ENCODE measurements at places on chromosomes 16 and 17.
A peak's percentile ranks its signal among the peaks of the same experiment; 100 is the strongest.

- no peak for DNase-seq
These were observed 83.9 kb upstream of the IRX5 start for GRCh38 chr16:54846766-54847165.

GRCh38 chr17:610276-610675 is 104.4 kb downstream of the VPS53 start:
- DNase-seq, result no peak

DNA sequence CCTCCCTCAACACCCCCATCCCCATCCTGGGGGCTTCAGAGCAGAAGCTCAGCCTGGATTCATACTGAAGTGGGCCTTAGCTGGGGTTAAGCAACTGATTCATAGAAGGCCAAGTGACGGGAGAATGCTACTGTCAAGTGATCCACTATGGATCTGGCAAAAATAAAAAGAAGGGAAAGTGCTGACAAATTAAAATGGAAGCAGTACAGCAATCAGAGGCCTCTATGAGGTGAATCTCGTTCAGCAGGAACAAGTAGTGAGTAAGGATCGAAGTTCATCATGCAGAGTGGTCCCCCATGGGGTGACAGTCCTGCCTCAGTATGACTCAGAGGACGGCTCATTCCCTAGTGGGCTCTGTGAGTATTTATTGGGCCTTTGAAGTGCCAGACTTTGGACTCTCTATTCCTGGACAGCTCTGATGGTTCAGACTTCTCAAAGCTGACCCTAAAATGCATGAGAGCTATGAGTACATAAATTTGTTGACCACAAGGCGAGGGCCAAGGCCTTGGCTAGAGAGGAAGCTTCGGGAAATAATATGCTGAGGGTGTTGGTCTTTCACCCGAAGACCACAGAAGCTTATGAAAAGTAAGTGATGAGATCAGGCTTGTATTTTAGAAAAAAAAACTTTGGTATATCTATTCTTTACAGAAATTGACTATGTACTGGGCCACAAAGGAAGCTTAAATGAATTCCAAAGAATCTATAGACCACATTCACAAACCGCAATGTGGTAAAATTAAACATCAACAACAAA is 5.3 kb upstream of the NSMCE1 start:
- no peak for DNase-seq

GRCh38 chr17:68011199-68011665 is 15.0 kb upstream of the C17orf58 start:
- peak; percentile 17 for DNase-seq

- DNase-seq, result no peak
These were observed 207.7 kb downstream of the LAT start for GRCh38 chr16:29192329-29193247.

DNA sequence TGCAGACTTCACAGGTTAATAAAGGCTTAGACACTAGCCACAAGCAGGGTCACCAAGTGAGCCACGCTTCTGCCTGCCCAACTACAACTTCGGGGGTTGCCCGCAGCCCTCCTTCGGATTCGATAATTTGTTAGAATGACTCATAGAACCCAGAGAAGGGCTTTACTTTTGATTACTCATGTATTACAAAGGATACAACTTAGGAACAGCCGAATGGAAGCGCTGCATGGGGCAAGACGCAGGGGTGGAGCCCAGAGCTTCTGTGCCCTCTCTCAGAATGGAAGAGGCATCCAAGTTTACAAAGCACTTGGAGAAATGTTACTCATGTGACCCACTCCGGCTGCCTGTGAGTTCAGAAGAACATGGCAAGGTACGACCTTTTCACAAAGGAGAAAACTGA is 7.5 kb upstream of the CDH5 start:
- DNase-seq, result no peak

GRCh38 chr17:1438593-1439083 is 17.4 kb downstream of the CRK start:
- DNase-seq, result no peak

DNA sequence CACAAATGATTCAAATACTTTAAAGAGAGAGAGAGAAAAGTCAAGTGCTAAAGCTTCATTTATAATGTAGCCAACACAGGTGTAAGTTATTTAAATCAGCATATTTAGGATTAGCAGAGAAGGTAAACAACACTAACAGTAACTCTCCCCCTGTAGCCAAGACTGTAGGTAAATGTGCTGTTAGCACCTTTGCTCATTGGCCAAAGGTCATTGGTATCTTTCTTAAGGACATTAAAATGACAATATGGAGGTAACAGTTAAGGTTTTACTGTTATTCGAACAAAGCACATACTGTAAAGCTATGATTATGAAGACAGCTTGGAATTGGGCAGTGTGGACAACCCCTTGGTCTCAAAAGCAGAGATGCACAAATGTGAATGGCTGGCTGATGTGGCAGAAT is 28.7 kb downstream of the LITAFD start:
- no peak for DNase-seq

DNA sequence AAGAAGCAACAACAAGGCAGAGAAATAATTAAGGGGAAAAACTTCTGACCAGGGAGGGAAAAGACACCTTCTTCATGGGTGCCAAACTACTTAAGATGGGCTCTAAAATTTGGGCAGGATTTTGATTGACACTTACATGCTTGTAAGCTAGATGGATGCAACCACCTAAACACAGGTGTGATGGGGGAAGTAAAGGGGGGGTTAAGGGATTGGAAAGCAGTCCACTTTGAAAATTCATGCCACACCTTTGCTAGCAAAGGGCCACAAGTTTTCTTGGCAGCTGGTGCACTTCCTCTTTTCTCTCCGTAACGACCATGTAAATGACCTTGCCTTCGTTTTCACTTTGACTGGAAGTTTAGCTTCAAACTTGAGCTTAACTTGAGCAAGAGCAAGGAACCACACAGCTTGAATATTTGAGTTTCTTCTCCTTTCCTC is 14.3 kb upstream of the PRKAR1A start:
- no peak for DNase-seq

GRCh38 chr17:74274709-74275340 is 791 bp downstream of the DNAI2 start:
- no peak for DNase-seq

- DNase-seq, result no peak
These were observed 40.0 kb downstream of the CMTM4 start for GRCh38 chr16:66656547-66656946.

GRCh38 chr17:1251866-1252608 is 18.2 kb upstream of the BHLHA9 start:
- DNase-seq, result no peak

DNA sequence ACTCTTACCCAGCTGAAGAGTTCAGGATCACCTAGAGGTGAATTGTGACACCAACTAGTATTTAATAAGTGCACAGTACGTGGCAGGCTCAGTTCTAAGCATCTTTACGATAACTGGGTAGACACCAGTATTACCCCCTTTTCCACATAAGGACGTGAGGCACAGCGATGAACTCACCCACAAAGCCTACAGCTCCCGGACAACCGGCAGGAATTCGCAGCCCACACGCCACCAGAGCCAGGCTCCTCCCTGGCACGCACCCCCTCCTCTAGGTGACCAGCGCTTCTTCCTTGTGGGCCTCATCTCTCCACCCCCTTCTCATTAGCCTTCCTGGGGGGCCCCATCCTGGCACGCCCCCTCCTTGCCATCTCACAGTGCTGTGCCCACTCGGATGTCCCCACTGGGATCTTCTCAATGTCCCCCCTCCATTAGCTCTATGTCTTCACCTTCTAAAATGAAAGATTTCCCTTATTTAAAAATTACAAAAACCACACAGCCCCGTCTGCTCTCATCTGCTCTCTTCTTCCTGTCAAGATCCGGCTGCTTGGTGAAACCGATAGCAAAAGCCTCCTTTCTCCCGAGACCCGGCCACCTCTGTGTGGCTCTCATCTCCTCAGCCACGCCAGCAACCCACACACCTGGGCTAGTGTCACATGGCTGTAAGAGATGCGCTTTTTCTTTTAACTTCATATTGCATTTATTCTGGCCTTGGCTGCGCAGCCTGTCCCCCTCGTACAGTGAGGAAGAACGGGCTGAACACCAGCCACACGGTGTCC is 20.8 kb downstream of the IFT140 start:
- DNase-seq, result no peak

DNA sequence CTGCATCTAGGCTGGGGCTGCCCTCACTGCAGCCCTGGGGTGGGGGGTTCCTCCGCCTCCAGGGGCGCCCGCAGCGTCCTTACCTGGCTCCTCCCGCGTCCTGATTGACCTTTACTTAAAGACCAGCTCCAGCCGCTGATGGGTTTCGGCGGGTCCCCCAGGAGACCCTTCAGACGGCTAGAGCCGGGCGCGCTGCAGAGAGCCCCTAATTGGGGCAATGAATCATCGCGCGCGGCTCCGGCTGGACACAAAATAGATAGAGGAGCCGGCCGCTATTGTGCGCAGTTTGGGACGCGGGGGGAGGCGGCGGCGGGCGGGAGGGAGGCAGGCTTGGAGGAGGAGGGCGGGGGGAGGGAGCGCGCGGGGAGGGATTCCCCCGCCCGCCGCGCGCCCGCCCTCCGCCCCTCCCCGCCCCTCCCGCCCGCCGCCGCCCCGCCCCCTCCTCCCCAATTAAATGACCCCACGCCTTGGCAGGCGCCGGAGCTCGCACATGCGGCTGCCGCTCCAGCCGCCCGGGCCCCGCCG is 56.5 kb upstream of the CIBAR2 start:
- no peak for DNase-seq

DNA sequence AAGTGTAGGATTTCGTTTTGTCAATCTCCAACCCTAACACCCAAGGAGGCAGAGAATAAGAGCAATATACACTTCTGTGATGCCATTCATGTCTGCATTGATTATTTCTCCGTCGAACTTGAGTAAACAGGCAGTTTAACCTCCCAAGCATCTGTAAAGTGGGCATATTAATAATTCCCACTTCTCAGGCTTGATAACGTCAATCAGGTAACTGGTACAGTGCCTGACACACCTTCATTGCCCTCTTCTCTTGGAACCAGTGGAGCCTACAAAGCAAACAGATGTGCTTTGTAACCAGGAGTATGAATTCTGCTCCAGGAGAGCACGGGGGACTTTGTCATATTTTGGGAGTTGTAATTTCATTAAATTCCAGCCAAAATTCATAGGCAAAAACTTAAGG is 32.5 kb upstream of the PLCG2 start:
- no peak for DNase-seq

- DNase-seq, result no peak
These were observed 12.3 kb downstream of the CPNE2 start for GRCh38 chr16:57104706-57105105.

DNA sequence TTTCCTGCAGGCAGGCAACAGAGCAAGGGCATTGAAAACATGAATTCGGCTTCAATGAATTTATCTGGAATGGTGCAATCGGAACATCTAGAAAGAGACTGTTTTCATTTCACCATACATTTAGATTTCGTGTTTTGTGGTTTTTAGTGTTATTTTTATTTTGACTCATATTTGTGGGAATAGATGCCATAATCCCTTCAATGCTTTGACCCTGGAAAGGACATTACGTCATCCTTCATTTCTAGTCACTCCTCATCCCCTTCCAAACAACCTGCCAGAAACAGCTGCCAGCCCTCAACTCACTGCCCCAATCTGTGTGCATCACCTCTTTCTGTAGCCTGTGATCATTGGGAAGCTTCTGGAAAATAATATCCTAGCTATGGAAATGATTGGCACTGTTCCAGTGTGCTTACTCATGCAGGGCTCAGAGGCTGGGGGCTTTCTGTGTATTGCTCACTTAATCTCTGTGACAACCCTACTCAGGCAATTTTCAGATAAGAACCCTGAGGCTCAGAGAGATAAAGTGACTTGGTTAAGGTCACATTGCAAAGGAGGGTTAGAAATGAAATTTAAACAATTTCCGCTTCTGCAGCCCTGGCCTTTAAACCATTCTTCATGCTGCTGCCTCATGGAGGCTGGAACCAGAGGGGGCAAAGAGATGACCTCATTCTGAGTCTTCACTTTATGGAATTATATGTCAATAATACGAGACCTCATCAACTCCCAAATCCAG is 9.5 kb upstream of the KSR1 start:
- no peak for DNase-seq

GRCh38 chr16:67652578-67653127 is 7.4 kb downstream of the ACD start:
- DNase-seq, result no peak

- no peak for DNase-seq
These were observed 408.6 kb downstream of the HAPSTR1 start for GRCh38 chr16:9499941-9500593.

DNA sequence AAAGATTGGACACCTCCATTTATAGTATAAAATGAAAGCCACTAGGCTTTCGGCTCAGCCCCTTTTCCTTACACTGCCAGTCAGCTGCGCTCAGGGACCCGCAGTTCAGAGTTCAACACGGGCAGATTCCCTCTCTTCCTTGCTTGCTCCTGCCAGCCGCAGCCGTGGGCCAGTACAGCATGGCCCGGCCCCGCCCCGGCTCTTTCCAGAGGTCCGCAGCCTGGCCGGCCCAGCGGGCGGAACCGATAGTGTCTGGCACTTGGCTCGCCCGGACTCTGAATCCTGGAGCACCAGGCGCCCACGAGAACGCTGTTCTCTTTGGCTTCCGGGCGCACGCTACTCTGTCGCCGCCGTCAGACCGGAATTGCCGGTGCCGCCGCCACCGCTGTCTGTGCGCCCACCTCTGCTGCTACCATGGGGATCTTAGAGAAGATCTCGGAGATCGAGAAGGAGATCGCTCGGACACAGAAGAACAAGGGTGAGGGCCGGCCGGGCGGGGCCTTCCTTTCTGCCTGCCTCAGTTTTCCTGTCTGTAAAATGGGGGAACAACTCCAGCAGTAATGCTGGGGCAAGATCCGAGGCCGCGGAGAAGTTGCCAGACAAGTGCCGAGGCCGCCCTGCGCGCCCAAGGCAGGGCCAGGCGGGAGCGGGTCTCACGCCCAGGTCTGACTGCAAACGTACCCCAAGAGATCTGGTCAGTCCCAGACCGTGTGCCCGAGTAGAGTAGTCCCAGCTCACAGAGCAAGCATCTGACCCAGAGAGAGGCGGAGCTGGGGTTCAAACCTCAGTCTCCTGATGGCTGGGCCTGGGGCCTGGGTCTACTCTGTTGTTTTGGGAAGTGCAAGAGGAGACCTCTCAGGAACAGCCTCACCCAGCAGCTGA is at the start of gene DRG2:
DRG2 (plus strand) TSS at position 339 of the 882 bp plus-strand sequence; CDS start at position 415, 76 bp downstream.
- DNase-seq, result peak; percentile 69

- no peak for DNase-seq
These were observed 5.2 kb downstream of the BAIAP2 start for GRCh38 chr17:81039854-81040758.

DNA sequence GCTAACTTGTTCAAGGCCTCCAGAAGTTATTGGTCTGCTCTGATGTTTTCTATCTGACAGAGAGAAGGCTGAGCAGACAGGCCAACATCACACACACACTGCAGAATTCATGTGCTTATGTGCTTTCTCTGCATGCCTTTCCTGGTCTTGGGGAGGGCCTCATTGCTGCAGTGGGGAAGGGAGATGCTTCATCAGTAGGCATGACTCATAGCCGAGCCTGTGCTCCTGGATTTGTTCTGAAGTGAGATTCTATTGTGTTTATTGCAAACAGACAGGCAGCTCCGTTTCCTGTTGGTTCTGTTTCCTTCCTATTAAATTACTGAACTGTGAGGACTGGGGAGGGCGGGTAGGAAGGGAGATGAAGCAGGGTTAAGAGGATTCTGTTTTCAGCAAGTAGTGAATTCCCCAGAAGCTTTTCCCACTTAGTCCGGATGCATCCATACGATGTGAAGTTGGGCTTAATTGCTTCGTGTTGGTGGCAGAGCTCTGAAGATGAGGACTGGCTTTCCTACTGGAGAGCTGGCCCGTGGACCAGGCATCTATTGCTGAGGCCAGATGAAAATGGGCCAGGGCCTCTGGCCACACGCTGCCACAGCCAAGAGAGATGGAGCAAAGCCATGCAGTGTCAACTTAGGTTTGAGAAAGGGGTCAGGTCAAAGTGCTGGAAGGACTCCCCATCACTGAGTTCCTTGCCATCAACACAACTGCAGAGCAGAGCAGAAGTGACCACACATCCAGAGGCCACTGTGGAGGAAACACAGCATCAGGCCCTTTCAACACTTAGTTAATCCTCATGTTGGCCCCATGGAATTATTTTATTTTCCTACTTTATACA is 179.3 kb downstream of the UTP18 start:
- DNase-seq, result peak; percentile 45

Measured in T-helper 22 cell (primary cell).